Femur (tissue), 1 donor: ENCODE measurements at places on chromosomes 6 and 20.

GRCh38 chr6:27478141-27478705 lies 5.3 kb upstream of the ZNF184 start:
- DNase-seq, result no peak

GRCh38 chr20:24461848-24462247 lies 7.6 kb upstream of the SYNDIG1 start:
- DNase-seq, result no peak

- DNase-seq, result no peak
These were observed 6.8 kb upstream of the MRPS10 start for GRCh38 chr6:42224222-42225028.

- peak; percentile 30 for DNase-seq
These were observed 253.2 kb downstream of the PLCB1 start for GRCh38 chr20:8385247-8385646.

- no peak for DNase-seq
These were observed 2.7 kb downstream of the IGF2R start for GRCh38 chr6:159971341-159972178.

GRCh38 chr20:16035576-16035975 lies 537.7 kb downstream of the KIF16B start:
- DNase-seq, result no peak

DNA sequence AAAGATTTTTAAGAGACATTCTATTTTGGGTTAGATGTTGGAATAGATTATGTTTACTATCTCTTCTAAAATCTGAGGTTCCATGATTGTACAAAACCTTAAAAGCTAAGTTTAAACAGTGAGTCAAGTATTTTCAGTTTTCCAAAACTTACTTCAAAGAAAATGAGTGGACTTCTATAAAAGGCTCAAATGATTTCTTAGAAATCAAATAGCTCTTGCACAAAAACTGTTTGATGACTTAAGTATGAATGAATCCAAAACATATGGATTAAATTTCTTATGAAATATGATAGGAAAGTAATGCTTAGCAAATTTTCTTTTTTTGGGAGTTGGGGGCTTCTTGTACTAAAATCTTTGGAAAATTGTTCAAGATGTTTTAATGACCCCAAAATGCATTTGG lies 837.3 kb upstream of the SLC35B3 start:
- DNase-seq, result no peak

DNA sequence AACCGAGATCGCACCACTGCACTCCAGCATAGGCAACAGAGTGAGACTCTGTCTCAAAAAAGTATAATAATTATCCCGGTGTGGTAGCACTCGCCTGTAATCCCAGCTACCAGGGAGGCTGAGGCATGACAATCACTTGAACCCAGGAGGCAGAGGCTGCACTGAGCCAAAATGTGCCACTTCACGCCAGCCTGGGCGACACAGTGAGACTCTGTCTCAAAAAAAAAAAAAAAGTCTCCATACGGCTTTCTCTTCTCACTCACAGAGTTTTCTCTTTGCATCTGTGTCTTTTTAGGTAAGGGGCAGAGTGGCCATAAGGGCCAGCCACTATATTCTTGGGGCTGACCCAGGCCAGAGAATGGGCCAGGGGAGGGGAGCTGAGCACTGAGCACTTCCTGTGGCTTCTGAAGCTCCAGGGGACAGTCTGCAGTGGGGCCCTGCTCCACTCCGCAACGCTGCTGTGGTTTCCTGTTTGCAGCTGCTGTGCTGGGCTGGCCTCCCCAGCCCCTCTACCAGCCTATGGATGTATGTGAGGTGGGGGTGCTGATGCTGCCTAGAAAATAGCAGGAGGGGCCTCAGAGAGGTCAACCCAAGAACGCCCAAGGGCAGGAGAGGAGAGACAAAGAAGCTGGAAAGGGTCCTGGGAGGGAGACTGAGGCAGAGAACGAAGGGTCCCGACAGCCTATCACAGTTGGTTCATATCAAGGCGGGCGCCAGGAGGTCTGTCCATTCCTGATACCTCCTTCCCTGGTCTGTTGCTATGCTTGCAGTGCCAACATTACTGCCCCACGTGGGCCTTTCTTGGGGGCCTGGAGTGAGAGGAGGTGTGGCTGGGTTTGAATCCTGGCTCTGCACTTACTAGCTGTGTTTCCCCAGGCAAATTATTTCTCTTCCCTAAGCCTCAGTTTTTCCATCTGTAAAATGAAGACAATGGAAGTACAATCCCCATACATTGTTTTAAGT lies 16.0 kb downstream of the SLA2 start:
- peak; percentile 47 for DNase-seq

GRCh38 chr6:118544105-118544504 lies 4.0 kb upstream of the PLN start:
- DNase-seq, result no peak

DNA sequence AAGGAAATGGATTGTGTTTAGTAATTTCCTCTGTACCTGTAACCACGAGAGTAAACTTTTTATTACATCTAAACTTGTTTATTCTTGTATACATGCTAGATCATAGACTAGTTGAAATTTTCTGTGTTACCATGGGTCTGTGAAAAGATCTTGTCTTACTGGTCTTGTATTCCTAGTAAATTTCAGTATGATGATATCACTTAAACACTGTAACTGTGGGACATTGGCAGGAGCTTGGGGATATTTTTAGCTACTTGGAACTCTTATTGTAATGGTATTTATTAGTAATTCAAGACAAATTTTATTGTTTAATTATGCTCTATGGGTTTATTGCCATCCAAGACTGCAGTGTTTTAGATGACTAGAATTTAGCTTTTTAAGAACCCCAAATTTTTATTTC lies 25.9 kb upstream of the TULP4 start:
- no peak for DNase-seq

DNA sequence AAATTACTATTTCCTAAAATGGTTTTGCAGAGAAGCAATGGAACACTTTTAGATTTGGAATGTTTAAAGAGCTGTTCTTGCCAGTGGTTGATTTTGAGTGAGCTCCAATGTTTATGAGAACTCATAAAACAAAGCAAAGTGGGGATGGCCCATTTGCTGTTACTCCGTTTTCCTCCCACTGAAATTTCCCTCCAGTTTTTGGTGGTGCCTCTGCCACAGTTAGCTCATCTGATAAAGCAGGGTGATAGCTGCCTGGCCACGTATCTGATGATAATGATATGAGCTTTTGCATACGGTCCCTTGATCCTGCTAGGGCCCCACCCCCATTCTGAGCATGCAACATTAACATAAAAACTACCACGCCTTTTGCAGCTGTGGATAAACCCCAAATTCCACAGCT lies 10.4 kb downstream of the CD83 start:
- no peak for DNase-seq

- DNase-seq, result no peak
These were observed 23.3 kb downstream of the SYNDIG1 start for GRCh38 chr20:24492698-24493097.

GRCh38 chr6:105259913-105260889 lies 80.4 kb upstream of the POPDC3 start:
- no peak for DNase-seq

DNA sequence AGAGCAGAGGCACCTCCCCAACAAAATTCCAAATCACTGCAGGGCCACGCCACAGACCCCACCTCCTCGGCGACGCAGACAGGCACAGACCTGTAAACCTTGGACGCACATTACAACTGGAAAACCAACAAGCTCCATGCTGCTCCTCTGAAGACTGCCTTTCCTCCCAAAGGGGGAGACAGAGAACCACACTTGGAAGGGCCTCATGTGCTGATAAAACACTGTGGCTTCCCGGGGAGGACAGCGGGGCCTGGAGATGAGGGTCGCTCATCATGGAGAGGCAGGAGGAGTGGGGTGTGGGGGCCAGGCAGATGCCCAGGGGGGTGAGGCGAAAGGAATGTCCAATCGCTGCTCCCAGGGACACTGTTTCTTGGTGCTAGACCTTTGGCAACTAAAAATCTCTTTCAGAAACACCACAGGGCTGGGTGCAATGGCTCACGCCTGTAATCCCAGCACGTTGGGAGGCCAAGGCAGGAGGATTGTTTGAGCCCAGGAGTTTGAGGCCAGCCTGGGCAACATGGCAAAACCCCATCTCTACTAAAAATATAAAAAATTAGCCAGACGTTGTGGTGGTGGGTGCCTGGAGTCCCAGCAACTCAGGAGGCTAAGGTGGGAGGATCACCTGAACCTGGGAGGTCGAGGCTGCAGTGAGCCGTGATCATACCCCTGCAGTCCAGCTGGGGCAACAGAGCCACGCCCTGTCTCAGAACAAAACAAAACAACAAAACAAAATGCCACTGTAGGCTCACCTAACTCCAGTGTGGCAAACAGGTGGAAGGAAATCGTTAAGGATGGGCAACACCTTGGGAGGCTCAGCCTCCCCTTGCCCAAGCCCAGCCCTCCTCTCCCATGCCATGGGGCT lies 53.8 kb downstream of the ABHD12 start:
- DNase-seq, result no peak

DNA sequence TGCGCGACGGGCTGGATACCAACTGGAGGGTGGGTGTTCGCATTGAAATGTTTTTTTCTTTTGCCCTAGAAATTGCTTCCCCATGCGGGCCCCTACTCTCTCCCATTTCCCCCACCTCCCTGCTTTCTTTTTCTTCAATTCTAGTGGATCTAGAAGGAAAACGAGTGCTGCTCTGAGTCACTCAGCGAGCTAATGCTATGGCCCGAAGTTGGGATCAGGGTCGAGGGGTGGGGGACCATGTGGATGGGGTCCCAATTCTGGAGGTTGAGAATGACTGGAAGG lies 71.5 kb downstream of the SOX4 start:
- DNase-seq, result no peak

DNA sequence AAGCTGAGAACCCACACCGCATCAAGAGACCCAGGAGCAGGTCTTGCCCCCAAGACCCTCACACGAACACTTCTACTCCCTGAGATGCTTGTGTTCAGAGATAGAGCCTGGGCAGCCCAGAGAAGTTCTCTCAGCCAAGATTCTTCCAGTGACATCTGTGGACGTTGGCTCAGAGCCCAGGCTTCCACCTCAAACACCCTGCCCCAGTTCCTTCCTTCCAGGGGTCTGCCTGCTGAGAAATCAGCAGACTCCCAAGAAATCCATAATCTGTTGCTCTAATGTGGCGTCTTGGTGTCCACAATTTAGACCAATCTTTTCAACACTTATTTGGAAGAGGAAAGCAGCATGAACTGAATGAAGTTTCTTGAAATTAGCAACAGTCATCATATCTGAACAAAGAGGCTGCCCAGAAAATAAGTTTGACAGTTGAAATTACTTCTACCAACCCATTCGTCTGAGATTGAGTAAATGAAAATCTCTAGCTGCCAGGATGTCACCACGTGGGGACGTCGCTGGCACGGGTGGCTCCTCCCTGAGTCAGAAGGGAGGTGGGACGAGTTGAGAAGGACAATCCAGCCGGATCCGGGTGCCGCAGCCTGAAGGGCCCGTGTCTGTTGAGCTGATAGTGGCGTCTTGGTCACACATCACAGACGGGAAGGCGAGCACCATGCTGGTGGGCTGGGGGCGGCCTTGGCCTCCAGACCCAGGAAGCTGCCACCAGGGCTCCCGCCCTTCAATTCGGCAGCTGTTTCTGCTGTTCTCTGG lies 400.9 kb downstream of the TAF4 start:
- peak; percentile 47 for DNase-seq

- DNase-seq, result no peak
These were observed 136.3 kb upstream of the PRDM1 start for GRCh38 chr6:105949869-105950268.

GRCh38 chr20:50872560-50873425 lies 58.4 kb downstream of the ADNP start:
- no peak for DNase-seq
